ENCODE measurements at places on chromosomes 2 and 18.

DNA sequence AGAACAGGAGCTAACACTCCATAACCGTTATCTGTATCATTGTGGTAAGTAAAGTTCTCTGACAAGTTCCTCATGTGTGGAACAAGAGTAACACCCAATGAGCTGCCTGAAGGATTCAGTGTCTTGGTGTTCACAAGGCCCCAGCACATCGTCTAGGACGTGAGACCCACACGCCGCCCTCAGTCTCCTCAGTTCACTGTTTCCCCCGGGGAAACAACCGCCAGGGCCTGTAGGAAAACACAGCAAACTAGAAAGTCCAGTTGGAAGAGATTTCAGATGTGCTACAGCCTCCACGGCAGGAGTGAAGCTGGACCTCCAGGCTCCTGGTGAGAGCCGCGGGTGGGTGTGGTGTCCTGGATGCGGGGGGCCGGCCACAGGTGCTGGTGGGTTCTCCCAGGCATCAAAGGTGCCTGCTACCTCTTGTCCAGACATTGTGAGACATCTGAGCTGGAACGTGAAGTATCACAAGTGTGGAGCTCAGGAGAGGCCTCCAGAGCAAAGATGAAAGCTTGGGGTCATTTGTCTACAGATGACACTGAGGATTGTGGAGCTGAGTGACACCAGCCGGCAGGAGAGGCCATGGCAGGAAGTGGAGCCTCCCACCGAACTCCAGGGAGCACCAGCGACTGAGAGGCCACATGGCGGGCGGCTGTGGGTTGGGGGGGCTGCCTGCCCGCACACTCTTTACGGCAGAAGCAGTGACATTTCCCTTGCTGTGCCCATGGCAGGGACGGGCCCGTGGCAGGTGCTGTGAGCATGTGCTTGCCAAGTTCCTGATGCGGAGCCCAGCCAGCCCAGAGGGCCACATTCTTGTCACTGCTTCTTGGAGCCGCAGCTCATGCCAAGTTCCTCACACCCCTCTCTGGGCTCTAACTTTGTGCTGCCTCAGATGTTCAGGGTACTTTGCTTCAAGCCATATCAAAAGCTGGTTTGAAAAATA lies 131.2 kb downstream of the TMEM18 start:
- DNase-seq = no peak

- no peak for DNase-seq
Measured at GRCh38 chr2:43717322-43717721, 41.1 kb upstream of the C1GALT1C1L start.

DNA sequence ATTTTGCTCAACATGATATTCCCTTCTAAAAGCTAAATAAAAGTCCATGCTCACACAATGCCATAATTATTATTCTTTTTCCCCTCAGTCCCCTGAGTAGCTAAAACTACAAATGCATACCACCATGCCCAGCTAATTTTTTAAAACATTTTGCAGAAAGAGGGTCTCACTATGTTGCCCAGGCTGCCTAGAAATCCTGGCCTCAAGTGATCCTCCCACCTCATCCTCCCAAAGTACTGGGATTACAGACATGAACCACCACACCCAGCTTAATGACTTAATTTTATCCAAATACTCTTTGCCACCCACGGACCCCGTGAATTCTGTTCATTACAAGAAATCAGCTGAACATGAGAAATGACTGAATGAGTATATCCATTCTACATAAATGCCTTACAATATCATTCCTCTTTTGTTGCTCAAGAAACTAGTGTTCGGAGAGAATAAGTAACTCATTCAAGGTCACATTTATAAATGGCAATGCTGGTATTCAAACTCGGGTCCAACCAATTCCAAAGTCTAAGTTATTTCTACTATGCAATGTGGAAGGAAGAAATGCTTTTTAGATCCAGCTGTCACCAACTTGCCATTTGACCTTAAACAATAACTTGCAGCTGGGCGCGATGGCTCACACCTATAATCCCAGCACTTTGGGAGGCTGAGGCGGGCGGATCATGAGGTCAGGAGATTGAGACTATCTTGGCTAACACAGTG lies 59.8 kb downstream of the NOL10 start:
- DNase-seq = no peak

GRCh38 chr2:163558251-163559021 lies 177.4 kb downstream of the FIGN start:
- DNase-seq = no peak

DNA sequence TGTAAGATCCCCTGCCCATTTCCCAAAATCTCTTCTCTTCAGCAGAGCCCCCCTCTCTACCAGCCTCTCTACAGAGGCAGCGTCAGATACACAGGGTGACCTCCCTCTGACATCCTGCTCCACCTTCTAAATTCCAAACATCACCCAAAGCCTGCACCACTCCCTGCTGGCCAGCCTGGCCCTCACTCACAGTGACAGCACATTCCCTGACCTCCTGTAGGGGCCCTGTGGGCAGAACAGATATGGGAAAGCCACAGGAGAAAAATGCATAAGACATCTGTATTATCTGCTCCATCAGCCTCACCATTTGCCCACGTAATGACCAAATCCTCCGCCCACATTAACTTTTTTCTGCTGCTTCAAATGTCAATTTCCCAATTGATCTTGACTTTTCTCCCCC lies 40.6 kb downstream of the TRABD2A start:
- DNase-seq = no peak

DNA sequence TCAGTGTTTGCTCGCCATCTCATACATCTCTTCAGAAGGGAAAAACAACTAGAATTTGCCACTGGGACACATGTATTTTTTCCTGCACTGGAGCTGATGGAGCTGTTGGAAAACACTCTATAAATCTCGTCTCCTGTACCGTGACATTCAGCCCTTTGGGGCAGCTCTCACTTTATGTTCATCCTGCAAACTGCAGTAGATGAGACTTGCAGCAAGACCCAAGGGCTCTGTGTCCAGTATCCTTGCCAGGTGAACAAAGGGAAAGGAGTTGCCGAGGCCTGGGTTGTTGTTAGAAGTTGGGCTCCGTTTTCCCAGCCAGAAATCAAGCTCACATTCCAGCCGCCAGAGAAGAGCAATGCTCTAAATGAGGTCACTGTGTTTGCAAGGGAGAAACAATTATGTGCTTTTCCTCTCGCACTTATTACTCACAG lies 285.1 kb downstream of the SLC4A3 start:
- DNase-seq = no peak

DNA sequence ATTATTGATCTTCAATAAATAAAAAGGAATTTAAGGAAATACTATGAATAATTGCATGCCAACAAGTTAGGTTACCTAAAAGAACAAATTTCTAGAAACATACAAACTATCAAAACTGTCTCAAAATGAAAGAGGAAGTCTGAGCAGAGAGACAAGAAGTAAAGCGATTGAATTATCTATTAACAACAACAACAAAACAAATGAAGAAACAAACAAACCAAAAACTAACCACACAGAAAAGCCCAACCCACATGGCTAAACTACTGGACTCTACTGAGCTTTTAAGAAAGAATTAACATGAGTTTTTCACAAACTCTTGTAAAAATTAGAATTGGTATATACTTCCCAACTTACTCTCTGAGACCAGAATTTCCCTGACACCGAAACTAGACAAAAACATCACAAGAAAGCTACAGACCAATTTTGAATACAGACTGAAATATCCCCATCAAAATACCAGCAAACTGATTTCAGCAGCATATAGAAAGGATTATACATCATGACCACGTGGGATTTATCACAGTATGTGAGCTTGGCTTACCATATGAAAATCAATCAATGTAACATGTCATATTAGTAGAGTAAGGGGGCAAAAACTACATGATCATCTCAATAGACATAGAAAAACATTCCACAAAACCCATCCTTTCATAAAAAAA lies 16.6 kb upstream of the GALNT1 start:
- no peak for DNase-seq

GRCh38 chr2:7191932-7192331 lies 274.7 kb downstream of the RNF144A start:
- no peak for DNase-seq

DNA sequence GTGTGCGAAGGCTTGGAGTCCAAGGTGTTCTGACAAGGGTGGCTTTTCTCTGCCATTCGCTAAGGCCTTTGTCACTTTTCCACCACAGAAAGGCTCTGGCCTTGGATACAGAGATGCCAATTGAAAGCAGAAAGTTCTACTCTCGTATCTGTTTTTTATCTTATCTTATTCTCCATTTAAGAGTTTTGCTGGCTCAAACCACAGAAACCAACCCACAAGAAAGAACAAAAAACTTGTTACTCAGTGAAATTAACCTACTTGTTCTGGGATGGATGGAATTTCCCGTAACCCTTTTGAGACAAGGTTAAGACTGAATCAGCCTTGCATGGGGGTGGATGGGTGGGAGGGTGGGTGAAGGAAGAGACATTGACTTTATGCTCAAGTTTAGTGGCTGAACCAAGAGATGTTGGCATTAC lies 221.7 kb downstream of the CDH20 start:
- DNase-seq = no peak

DNA sequence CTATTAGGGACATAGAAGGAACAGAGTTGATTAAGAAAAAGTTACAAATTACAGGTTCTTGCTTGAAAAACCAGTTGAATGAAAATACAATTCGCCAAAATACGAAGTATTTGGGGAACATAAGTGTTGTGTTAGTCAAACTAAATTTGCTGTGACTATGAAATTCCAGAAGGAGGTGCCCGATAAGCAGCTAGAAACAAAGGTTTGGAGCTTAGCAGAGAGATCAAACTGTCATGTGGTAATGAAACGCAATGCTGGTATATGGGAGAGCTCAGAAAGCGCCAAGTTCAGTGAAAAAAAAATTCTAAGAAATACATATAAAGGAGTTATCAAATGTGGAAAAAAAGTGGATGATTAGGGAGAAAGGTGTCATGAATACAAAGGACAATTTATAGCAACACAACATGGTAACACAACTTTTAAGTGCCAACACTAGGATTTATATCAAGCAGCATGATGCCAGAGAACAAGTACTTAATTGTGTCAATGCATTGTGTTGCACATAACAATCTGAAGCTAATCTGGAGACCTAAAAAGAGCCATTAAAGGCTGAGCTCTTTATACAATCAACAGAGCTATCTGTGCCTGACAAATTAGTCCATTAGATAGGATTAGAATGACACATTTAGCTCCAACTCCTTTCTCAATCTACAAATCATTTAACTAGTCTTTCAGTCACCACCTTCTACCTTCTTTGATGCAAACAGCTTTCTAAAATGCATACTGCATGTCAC lies 31.2 kb downstream of the SMAD2 start:
- DNase-seq = no peak

- DNase-seq = no peak
Measured at GRCh38 chr2:15615301-15615920, 23.7 kb downstream of the DDX1 start.

- no peak for DNase-seq
Measured at GRCh38 chr18:36101943-36102342, 27.2 kb downstream of the SLC39A6 start.

GRCh38 chr2:10954856-10955818 lies 43.4 kb downstream of the KCNF1 start:
- DNase-seq = no peak
